ENCODE measurements at places on chromosomes 3 and 15.

DNA sequence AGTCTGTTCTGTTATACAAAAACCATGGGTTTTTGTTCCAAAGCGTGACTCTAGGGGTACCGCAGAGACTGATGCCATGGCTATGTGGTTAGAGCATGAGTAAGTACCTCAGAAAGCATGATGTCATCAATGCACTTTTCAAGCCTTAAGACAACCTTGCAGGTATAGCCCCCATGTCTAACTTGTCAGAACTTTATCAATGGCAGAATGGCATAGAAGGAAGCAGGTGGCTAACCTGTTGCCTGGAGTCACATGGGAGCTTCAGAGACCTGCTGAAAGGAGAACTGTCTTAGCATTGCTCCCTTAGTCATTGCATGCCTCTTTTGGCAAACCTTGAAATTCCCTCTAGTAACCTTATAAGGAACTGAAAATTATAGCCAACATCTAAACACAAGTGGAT lies 52.5 kb downstream of the EOMES start:
- no peak for DNase-seq

DNA sequence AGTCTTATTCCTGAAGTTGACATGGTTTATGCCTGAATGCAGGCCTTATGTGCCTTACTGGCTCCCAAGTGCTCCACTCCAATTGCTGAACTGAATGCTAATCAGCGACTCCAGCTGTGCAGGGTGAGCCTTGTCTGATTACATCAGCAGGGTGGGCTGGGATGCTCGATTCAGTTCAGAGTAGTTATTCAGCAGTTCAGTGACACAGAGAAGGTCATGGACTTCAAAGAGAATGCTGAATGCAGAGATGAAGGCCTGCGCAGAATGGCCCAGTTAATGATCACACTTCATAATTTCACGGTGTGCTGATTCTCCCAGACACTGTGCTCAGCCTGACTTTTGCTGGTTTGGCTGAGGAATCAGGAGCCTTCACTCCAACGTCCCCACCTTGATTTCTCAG lies 63.6 kb downstream of the CLDN1 start:
- DNase-seq, result no peak

- no peak for DNase-seq
Measured at GRCh38 chr3:159263750-159264553, 462.1 kb downstream of the MFSD1 start.

GRCh38 chr3:168812234-168812633 lies 716.5 kb upstream of the GOLIM4 start:
- no peak for DNase-seq

GRCh38 chr3:462851-463250 lies 266.3 kb downstream of the CHL1 start:
- no peak for DNase-seq

DNA sequence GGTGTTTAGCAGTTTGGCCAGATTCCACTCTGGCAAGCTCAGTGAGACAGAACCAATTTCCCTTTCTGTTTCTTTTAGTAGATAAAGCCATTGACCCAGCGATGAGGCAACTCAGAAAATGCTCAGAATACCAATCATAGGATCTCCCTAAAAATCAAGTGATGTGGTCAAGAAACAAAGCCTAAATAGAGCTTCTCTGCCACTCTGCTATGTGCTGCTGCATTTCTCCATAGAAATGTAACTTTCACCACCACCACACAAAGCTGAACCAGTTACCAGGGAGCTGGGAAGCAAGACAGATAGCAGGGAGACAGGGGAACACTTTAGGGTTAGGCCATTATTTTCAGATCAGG lies 109.8 kb downstream of the RPL22L1 start:
- DNase-seq, result no peak

DNA sequence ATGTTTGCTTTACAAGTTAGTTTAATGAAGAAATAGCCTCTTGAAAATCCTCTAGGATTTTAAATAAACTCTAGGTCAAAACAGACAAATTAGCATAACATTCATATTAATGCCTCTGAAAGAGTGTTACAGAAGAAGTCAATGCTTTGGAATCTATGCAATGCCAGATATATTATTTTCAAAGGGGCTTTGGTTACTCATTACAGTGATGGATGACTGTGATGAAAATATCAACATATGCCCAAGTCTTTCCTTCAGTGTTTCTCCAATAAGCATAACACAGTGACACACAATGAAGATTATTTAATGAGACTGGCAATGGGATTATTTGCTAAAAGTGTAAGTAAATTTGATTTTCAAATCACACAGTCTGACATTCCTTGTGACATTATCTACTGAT lies 1247.2 kb downstream of the ROBO2 start:
- DNase-seq, result no peak

DNA sequence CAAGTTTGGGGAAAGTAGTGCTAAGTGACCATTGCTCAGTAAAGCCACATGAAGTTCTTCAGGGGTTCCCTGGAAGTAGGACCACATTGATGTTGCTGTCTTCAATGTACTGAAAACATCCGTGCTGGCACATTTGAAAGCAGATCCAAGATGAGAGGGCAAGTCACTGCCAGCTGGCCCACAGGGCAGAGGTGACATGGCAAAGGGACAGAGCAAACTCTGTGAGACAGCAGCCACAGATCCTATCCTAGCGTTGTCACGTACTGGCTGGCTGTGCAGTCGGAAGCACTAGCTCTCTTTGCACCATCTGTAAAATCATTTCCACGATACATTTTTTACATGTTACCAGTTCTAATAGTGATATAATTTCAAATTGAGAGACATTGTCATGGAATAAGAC lies 13.8 kb downstream of the MUC13 start:
- no peak for DNase-seq

DNA sequence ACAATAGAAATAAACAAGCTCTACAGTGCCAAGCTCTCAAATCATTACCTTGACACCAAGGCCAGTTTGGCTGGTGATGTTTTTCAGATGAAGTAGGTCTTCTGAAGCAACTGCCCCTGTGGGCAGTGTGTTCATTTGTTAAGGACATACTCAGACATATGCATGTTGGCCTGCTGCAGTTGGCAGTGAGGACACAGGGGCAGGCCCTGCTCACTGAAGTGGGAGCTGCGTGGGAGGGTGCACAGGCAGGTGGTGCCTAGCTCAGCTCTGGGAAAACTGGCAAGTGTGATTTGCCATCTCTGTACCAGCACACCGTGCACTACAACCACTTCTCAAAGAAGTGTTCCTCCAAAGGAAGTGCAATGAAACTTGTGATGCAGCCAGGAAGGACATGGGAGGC lies 28.5 kb upstream of the SNRK start:
- DNase-seq, result no peak

- DNase-seq, result no peak
Measured at GRCh38 chr3:38573556-38573955, 75.9 kb downstream of the SCN5A start.

GRCh38 chr3:40258555-40258954 lies 51.0 kb upstream of the EIF1B start:
- no peak for DNase-seq

- no peak for DNase-seq
Measured at GRCh38 chr15:49297584-49297983, 125.5 kb upstream of the FGF7 start.

GRCh38 chr3:140199008-140199407 lies 264.0 kb downstream of the CLSTN2 start:
- no peak for DNase-seq

DNA sequence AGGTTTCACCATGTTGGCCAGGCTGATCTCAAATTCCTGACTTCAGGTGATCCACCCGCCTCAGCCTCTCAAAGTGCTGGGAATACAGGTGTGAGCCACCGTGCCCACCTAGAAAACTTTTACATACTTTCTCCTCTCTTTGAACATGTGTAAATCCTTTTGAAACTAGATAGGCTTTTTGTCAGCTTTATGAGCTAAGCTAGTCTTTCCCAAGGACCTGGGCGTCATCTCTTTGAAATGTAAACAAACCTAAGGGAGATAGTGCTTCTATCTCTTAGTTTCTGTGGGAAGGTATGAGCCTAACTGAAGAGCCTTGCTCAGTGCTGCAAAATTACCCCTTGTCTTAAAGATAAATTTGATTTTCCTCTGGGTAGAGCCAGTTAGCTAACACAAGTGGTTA lies 4.8 kb downstream of the CX3CR1 start:
- no peak for DNase-seq

DNA sequence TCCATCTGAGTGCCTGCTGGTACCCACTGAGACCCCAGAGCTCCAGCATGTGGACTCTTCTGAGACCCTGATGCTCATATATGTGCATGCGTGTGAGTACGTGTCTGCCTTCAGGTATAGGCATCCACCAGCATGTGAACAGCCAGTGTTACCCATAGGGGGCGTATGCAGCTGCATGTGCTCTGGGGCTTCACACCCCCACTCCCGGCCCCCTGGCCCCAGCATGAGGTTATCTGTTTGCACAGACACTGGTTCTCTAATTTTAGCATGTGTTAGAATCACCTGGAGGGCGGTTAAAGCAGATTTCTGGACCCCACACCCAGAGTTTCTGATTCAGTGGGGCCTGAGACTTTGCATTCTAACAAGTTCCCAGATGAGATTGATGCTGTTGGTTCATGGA lies 824 bp upstream of the CILP start:
- DNase-seq, result no peak

GRCh38 chr3:58659051-58659675 lies 7.4 kb downstream of the FAM3D start:
- DNase-seq, result no peak

GRCh38 chr3:125157183-125157582 lies 55.4 kb downstream of the SLC12A8 start:
- DNase-seq, result no peak

DNA sequence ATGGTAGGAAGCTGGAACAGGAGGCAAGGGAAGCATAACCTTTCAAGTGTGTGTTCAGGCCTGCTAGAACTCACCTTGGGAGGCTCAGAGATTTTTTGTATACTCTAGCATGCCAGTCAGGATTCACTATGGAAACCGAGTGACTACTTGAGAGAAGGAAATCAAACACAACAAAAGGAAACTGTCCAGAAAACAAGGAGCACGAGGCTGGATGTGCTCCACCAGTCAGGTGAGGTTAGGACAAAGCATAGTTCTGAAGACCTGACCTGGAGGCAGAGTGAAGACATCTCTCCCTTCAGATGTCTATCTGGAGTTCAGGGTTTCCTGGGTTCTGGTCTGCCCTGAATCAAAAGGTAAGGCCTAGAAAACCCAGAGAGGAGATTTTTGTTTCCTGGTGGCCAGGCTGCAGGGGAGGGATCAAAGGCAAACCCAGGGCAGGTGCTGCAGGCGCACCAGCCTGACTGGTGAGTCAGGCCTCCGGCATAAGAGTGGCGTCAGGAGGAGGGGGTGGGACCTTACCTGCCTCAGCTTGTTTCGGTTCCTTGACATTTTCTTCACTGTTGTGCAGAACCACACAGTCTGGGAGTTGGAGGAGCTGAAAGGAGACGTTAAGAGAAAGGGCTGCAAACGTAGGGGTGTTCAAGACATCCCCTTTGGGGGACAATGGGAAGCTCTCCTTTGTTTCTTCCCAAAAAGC lies 52.2 kb upstream of the OSBPL11 start:
- DNase-seq, result no peak

- DNase-seq, result no peak
Measured at GRCh38 chr15:85592148-85592547, 202.6 kb downstream of the KLHL25 start.

GRCh38 chr3:37218206-37218605 lies 43.8 kb upstream of the LRRFIP2 start:
- DNase-seq, result no peak
